ENCODE measurements at places on chromosomes 4 and X. TPM values are rescaled to one million over a fixed set of nuclear protein-coding genes. Genes with fewer than 3 reads are reported as not detected.

DNA sequence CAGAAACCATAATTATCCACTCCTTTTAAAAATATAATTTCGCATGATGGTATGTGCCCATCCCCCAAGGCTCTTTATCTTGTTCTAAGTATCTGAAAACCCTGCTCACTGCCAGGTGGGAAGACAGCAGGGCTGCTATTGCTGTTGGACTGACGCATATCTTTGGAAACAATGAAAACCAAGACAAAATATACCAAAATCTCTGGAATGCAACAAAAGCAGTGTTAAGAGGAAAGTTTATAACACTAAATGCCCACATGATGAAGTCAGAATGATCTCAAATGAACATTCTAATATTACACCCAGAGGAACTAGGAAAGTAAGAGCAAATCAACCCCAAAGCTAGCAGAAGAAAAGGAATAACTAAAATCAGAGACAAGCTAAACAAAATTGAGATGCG is 162.0 kb downstream of the FAM47B start:
- no peak overlapping the region for H3K27ac ChIP-seq
- peak; percentile 58 for DNase-seq
- no peaks in the 10 kb centered on the region for H3K27me3 ChIP-seq
- peaks cover 3% of the 10 kb centered on the region for H3K4me1 ChIP-seq

Gene GAGE10
- not detected for total RNA-seq

GRCh38 chrX:72102760-72103159 is 29.0 kb downstream of the RTL5 start:
- peaks cover 47% of the 10 kb centered on the region for H3K27me3 ChIP-seq
- H3K4me3 ChIP-seq: no peak overlapping the region
- no peaks in the 10 kb centered on the region for H3K4me1 ChIP-seq
- DNase-seq: no peak
- no peak overlapping the region for H3K27ac ChIP-seq

GRCh38 chrX:40166582-40166981 is 68.8 kb upstream of the BCOR start:
- H3K4me3 ChIP-seq: no peak overlapping the region
- no peak overlapping the region for H3K27ac ChIP-seq
- H3K36me3 ChIP-seq: no peaks in the 10 kb centered on the region
- peak; percentile 42 for DNase-seq
- no peaks in the 10 kb centered on the region for H3K4me1 ChIP-seq

Gene UXT
- total RNA-seq: 128 TPM

Gene NLGN4X
- not detected for total RNA-seq

DNA sequence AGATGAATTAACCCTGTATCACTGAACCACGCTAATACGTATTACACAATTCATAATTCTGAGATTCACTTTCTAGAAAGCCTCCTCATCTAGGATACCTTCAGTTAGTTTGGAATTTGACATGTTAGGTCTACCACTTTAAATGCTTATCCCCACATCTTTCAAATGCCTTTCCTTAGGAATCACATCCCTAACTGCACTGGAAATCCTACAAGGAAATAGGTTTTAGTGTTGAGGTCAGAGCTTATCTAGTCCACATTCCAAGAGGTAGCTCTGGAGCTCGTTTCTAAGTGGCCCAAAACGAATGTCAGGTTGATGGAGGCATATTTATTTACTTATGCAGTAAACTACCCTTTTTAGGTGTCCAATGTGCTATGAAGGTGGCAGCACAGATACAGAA is 18.0 kb downstream of the PDHA1 start:
- H3K4me3 ChIP-seq: no peak overlapping the region
- H3K36me3 ChIP-seq: peaks cover 20% of the 10 kb centered on the region
- no peak for DNase-seq

GRCh38 chrX:31909850-31910572 is 838.2 kb upstream of the FTHL17 start:
- H3K27ac ChIP-seq: no peak overlapping the region
- no peak overlapping the region for H3K4me3 ChIP-seq
- H3K4me1 ChIP-seq: no peaks in the 10 kb centered on the region

Gene PITX2
- total RNA-seq: 3.6 TPM

Gene FABP2
- not detected for total RNA-seq

GRCh38 chrX:68851082-68851481 is 22.3 kb downstream of the EFNB1 start:
- no peaks in the 10 kb centered on the region for H3K36me3 ChIP-seq
- no peak overlapping the region for H3K27ac ChIP-seq

Gene ADAMTS3
- 2.5 TPM for total RNA-seq

DNA sequence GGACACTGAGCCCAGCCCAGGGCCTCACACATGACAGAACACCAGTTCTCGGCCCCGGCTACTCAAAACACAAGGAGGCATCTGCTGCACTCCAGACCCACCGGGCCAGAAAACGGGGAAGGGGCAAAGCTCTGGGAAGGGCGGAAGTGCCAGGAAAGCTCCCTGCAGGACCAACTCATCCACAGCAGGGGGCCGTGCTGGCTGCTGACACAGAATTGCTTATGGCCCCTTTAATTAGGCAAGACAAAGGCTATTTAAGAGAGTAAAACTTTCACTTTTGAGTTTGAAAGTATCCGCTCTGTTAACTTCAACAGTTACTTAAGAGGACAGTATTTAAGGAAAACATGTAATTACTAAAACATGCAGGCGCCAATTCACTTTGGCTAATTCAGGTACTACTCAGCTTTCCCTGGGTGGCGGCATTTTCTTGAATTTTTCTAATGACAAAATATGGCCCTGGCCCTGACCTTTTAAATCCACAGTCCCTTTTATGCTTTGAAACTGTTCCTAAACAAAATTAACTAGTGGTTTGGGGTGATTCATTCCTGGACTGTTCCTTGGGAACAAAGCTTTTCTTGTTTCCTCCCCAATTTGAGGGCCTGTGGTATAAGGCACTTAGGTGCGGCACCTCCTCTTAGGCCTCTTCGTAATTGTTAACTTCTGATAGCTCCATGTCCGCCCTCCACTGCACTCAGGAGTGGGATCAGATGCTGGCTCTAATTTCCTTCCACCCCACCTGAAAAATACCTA is 40.4 kb downstream of the NSG1 start:
- DNase-seq: no peak
- H3K27ac ChIP-seq: no peak overlapping the region
- no peak overlapping the region for H3K4me3 ChIP-seq
- H3K27me3 ChIP-seq: no peaks in the 10 kb centered on the region

DNA sequence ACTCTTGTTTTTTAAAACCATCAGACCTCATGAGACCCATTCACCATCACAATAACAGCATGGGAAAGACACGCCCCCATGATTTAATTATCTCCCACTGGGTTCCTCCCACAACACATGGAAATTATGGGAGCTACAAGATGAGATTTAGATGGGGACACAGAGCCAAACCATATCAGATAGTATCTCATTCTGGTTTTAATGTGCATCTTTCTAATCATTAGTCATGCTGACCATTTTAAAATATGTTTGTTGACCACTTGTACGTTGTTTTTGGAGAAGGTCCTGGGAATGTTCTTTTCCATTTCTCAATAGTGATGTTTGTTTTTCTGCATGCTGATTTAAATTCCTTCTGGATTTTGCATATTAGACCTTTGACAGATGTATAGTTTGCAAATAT is 119.0 kb downstream of the RTL3 start:
- DNase-seq: no peak
- no peaks in the 10 kb centered on the region for H3K36me3 ChIP-seq
- no peak overlapping the region for H3K27ac ChIP-seq

- H3K27me3 ChIP-seq: no peaks in the 10 kb centered on the region
- H3K4me1 ChIP-seq: no peaks in the 10 kb centered on the region
- no peaks in the 10 kb centered on the region for H3K36me3 ChIP-seq
- DNase-seq: no peak
- H3K27ac ChIP-seq: no peak overlapping the region
Observed at GRCh38 chr4:74093981-74094623, 4.9 kb downstream of the CXCL2 start.

DNA sequence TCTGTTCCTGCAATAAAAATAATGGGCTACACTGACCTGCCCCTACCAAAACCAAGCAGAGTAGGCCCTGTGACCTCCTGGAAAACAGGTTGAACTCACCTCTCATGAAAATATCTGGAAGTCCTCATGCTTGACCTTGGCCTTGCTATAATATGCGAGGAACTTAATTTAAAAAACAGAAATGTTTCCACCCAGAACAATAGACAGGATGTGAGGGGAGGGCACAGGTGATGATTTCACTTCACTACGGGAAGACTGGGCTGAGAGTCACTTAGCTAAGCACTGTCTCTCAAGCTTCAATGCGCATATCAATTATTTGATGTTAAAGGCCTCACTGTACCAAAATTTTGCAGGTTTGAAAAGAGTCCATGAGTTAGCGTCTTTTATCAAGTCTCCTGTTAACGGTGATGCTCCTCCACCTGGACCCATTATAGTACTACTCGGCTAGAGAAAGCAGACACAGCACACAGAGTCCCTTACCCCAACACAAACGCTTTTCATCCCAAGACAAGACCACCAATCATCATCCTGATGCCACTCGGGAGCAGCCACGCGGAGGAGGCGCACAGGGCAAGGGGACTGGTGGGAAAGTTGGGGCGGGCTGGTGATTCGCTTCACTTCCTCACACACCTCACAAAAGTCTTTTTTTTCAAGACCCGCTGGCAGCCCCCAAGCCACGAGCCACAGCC is 25.9 kb downstream of the ZNF721 start:
- peak; percentile 0 for DNase-seq

DNA sequence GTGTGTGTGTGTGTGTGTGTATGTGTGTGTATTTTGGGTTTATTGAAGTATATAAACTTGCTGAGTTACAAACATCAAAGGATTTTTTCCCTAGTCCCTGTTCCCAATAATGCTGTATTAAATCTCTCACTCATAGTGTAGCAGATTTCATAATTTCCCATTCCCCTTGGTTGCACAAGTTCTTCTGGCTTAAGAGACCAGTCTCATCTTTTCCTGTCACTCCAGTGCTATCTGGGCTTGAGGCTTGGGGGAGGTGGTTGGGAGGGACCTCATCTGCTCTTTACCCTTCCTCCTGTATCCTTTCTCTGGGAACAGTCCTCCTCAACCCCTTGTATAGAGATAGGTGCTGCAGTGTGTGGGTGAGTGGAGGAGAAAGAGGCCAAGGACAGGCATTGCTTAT is 285.4 kb upstream of the BOD1L1 start:
- H3K36me3 ChIP-seq: no peaks in the 10 kb centered on the region
- peaks cover 11% of the 10 kb centered on the region for H3K4me1 ChIP-seq
- peak overlapping the region; percentile 21 for H3K27ac ChIP-seq
- DNase-seq: peak; percentile 61

Gene ADGRA3
- 30.3 TPM for total RNA-seq

DNA sequence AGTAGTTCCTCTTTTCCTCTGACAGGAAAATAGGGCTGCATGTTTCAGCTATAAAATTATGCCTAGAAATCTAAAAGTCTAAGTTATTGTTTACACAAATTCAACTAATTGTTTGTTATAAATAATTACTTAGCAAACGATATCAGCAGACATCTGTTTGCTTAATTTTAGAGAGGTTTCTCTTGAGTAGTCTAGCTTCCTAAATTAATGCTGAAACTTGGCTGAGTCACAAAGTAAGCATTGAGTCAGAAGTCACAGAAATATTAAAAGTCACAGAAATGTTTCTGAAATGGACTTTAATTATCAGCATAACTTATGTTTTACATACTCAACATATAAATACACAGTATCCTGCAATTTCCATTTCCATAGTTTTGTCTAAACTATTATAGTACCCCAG is 1044.0 kb downstream of the CCSER1 start:
- H3K4me1 ChIP-seq: no peaks in the 10 kb centered on the region
- H3K4me3 ChIP-seq: no peak overlapping the region
- no peaks in the 10 kb centered on the region for H3K36me3 ChIP-seq
- H3K27me3 ChIP-seq: no peaks in the 10 kb centered on the region

DNA sequence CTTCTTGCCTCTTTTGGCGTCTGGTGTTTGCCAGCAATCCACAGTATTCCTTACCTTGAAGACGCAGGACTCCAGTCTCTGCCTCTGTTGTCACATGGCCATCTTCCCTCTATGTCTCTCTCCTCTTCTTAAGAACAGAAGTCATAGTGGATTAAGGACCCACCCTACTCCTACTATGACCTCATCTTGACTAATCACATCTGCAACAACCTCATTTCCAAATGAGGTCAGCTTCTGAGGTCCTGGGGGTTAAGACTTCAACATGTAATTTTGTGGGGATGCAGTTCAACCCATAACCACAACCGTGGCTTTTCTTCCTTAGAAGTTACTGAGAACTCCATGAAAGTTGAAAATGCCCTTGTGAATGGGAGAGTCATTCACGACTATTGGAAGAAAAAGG is 23.3 kb downstream of the TLR8 start:
- no peaks in the 10 kb centered on the region for H3K4me1 ChIP-seq
- no peaks in the 10 kb centered on the region for H3K27me3 ChIP-seq
- no peaks in the 10 kb centered on the region for H3K36me3 ChIP-seq
- no peak overlapping the region for H3K4me3 ChIP-seq
- H3K27ac ChIP-seq: no peak overlapping the region

DNA sequence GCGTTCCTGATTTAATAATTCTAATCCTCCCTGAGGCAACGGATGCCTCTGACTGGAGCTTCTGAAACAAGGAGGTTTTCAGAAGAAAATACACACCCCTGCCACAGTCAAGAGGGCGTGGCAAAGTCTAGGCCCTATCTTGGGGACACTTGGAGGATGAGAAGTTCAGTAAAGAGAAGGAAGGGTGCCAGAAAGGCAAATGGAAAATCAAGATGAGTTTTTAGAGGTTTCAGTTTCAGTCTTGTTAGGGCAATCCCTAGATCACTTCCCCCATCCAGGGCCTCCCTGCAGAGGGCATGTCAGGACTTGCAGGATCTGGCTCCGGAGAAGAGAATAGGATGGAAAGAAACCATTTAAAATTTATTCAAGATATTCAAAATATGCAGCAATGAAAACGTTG is 28.5 kb upstream of the FGF2 start:
- H3K36me3 ChIP-seq: no peaks in the 10 kb centered on the region
- peaks cover 13% of the 10 kb centered on the region for H3K4me1 ChIP-seq
- no peaks in the 10 kb centered on the region for H3K27me3 ChIP-seq
- DNase-seq: peak; percentile 94
- H3K27ac ChIP-seq: peak overlapping the region; percentile 96

Gene PARM1
- total RNA-seq: under 0.01 TPM

DNA sequence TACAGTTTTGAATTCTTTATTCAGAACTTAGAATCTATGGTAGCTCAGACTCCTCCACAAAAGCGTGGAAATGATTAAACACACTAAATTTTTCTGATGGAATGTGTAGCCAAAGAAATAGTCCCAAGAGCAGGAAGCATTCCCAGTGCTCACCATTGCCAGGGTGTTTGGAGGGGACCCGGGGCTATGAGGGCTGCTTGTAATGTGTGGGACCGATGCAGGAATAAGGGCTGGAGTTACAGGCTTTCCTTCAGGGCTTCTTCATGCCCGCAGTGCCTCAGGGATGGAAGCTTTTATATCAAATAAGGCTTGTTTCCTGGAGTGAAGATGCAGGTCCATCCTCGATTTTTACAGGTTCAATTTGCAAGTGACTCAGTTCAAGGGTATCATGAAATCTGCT is 25.8 kb downstream of the WWC2 start:
- no peak overlapping the region for H3K4me3 ChIP-seq
- H3K4me1 ChIP-seq: peaks cover 8% of the 10 kb centered on the region
- no peaks in the 10 kb centered on the region for H3K27me3 ChIP-seq
- H3K27ac ChIP-seq: no peak overlapping the region
- no peak for DNase-seq
